ENCODE measurements at places on chromosomes 3 and 15.

DNA sequence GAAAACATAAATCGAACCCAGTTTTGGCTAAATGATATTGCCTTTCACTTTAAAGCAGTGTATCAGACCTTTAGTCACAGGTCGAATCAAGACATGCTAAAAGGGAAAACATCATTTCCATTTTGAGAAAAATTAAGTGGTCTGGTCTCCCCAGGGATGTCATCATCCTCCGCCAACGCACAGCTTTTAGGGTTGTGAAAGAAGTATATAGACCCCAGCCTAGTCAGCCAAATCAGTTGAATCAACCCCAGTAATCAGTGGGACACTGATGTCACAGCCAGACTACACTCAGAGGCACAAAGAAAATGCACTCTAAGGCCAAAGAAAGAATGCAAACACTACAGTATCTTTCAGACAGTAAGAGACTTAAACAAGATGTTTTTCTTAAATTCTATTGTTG lies 187.4 kb downstream of the ZIC4 start:
- H3K4me3 ChIP-seq: no peak overlapping the region
- H3K27ac ChIP-seq: no peak overlapping the region
- DNase-seq: no peak
- H3K4me1 ChIP-seq: no peaks in the 10 kb centered on the region

GRCh38 chr3:188646592-188646991 lies 492.6 kb downstream of the LPP start:
- H3K4me1 ChIP-seq: no peaks in the 10 kb centered on the region
- H3K4me3 ChIP-seq: no peak overlapping the region
- no peaks in the 10 kb centered on the region for H3K27me3 ChIP-seq
- no peak for DNase-seq

- H3K27me3 ChIP-seq: no peaks in the 10 kb centered on the region
- H3K4me3 ChIP-seq: no peak overlapping the region
These were observed 90.2 kb downstream of the GABRB3 start for GRCh38 chr15:26682598-26683164.

GRCh38 chr3:68142441-68142840 lies 488.0 kb upstream of the SUCLG2 start:
- no peak overlapping the region for H3K4me3 ChIP-seq
- DNase-seq: no peak
- no peaks in the 10 kb centered on the region for H3K4me1 ChIP-seq
- H3K36me3 ChIP-seq: no peaks in the 10 kb centered on the region
- H3K27ac ChIP-seq: no peak overlapping the region

DNA sequence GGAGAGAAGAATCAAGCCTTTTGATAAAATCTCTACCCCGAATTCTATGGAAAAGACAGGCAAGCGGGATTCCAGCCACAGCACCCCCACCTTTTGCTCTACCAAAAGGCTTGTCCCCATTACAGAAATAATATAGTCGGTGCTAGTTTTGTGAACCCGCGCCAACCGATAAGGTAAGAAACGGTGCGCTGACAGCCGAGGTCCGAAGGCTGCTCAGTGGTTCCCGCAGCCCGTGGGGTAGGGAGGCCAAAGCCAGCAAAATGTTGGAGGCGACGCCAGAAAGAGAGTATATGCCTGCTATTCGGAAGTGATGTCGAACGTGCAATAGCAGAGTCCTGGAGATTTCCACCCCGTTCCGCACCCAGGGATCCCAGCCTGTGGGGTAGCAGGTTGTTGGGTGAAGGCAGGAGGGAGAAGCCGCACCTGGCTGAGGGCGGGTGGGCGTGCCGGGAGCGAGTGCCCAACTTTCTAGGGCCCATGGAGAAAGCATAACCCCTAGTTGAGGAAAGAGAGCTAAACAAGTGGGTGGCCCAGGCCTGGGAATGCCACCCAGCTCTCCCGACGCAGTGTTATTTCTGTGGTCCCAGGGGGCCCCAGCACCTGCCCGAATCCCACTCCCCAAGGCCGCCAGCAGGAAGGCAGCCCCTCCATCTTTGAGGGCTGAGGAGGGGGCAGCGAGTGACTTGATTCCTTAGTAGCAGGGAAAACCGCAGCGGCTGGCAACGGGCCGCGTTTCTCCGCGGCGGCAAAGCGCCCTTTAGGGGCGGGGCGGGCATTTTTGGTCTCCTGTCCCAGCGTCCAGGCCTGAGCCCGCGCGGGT lies 7.9 kb upstream of the SOX2 start:
- H3K4me3 ChIP-seq: no peak overlapping the region
- peaks cover 47% of the 10 kb centered on the region for H3K27me3 ChIP-seq
- H3K36me3 ChIP-seq: no peaks in the 10 kb centered on the region
- DNase-seq: no peak

DNA sequence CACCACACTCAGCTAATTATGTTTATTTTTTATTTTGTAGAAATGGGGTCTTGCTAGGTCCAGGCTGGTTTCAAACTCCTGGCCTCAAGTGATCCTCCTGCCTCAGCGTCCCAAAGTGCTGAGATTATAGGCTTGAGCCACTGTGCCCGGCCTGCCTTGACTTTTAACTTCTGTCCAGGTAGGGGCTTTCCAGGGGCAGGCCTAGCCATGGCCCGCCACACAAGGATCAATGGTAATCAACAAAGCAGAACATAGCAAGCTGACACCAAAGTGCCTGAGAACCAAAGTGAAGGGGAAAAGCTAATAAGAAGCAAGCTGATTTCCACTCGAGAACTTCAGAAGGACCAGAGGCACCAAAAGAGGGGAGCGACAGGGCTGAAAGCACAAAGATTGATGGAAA lies 9.4 kb upstream of the CRTC3 start:
- no peak for DNase-seq
- no peaks in the 10 kb centered on the region for H3K4me1 ChIP-seq
- no peak overlapping the region for H3K4me3 ChIP-seq
- H3K27ac ChIP-seq: no peak overlapping the region

GRCh38 chr3:171643681-171644080 lies 166.6 kb downstream of the PLD1 start:
- H3K36me3 ChIP-seq: peaks cover under 1% of the 10 kb centered on the region
- no peak overlapping the region for H3K4me3 ChIP-seq
- peaks cover 36% of the 10 kb centered on the region for H3K4me1 ChIP-seq

- H3K4me1 ChIP-seq: no peaks in the 10 kb centered on the region
- H3K27me3 ChIP-seq: no peaks in the 10 kb centered on the region
- H3K27ac ChIP-seq: no peak overlapping the region
- H3K4me3 ChIP-seq: no peak overlapping the region
These were observed 49.6 kb downstream of the CHD2 start for GRCh38 chr15:92949604-92950249.

DNA sequence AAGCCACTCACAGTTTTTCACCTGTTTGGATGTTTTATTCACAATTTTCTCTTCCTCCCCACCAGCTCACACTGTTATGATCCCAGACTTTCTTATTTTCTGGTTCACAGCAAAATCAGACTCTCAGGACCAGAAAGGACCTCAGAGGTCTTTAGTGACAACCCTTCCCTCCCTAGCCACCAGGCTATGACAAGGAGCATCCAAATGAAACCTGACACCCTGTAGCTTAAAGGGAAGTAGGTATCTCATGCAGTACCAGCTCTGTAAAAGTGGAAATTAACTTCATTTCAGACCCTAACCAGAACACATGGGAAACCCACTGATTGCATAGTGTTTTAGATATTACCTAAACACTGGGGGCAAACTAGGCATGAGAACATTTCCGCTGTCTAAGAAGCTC lies 45.3 kb downstream of the ATP13A5 start:
- no peaks in the 10 kb centered on the region for H3K27me3 ChIP-seq
- no peaks in the 10 kb centered on the region for H3K36me3 ChIP-seq
- no peaks in the 10 kb centered on the region for H3K4me1 ChIP-seq
- no peak for DNase-seq
- no peak overlapping the region for H3K4me3 ChIP-seq

- no peak overlapping the region for H3K27ac ChIP-seq
- DNase-seq: no peak
- H3K36me3 ChIP-seq: no peaks in the 10 kb centered on the region
- H3K27me3 ChIP-seq: no peaks in the 10 kb centered on the region
- no peaks in the 10 kb centered on the region for H3K4me1 ChIP-seq
These were observed 7.6 kb upstream of the SLC12A8 start for GRCh38 chr3:125220183-125220582.

DNA sequence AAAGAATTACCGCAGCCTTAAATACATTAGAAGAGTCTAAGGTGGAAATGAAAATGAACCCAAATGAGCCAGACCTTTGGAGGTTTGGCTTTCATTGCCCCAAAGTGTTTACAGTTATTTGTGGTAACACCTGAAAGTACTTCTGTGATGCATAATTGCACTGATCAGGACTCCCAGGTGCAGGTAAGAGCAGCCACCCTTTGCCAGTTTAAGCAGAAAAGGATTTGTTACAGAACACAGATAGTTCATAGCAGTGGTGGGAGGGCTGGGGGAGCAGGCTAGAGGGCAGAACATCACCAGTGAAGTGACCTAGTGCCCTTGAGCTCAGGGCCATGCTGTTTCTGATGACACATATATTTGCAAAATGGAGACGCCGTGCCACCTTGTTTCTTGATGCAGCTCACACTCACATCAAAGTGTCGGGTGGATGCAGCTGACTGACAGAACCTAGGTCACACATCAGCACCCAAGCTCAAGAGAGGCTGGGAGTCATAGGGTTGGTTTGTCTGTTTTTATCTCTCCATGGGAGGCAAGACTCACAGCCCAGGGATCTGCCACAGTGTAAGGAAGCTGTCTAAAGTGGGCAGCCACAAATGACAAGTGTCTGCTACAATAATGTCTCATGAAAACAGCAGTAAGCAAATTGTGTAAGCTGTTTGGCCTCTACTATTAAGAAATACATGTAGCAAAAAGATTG lies 49.1 kb downstream of the NEK11 start:
- DNase-seq: no peak
- H3K36me3 ChIP-seq: no peaks in the 10 kb centered on the region
- no peak overlapping the region for H3K4me3 ChIP-seq
- peaks cover 31% of the 10 kb centered on the region for H3K4me1 ChIP-seq
- H3K27ac ChIP-seq: no peak overlapping the region

GRCh38 chr3:41346698-41347270 lies 147.5 kb downstream of the CTNNB1 start:
- no peaks in the 10 kb centered on the region for H3K4me1 ChIP-seq
- no peaks in the 10 kb centered on the region for H3K36me3 ChIP-seq
- DNase-seq: no peak
- no peak overlapping the region for H3K4me3 ChIP-seq

DNA sequence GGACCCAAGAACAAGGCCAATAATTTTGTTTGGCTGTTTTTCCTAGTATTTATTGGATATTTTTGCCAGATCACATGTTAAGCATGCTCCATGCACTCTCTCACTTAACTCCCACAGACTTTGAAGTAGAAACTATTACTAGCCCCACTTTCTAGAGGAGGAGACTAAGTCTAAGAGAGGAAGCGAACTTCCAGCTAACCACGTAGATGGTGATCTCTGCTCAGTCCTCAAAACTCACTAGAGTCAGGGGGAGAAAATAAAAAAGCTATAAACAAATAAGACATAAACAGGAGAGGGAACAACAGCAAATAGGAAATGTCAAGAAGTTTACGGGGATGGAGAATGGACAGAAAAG lies 481.0 kb upstream of the PROK2 start:
- no peaks in the 10 kb centered on the region for H3K36me3 ChIP-seq
- H3K27ac ChIP-seq: no peak overlapping the region
- H3K4me3 ChIP-seq: no peak overlapping the region
- peaks cover 17% of the 10 kb centered on the region for H3K4me1 ChIP-seq

Measured in heart left ventricle (tissue), 16 donors.